GM23248 (cell line): ENCODE measurements at places on chromosomes 16 and 17. TPM values are rescaled to one million over a fixed set of nuclear protein-coding genes. Genes with fewer than 3 reads are reported as not detected.

DNA sequence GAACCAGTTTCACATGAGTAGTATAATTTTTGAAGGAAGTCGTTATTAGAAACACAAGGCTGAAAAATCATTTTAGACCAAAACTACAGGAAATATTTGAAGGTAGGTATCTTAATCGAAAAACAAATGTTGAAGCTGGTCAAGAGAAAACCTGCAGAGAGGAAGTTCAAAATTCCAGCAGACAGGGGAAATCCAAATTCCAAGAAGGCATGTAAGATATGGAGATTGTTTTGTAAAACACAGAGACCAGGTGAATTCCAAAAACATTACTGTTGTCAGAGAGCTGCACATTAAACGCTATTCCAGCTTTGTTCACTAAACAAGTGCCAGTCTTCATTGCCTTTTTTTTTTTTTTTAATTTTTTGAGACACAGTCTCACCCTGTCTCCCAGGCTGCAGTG, 38.4 kb downstream of the ADAMTS18 start:
- no peak for DNase-seq

GRCh38 chr17:50658616-50659015, 23.9 kb downstream of the ABCC3 start:
- no peak for DNase-seq

DNA sequence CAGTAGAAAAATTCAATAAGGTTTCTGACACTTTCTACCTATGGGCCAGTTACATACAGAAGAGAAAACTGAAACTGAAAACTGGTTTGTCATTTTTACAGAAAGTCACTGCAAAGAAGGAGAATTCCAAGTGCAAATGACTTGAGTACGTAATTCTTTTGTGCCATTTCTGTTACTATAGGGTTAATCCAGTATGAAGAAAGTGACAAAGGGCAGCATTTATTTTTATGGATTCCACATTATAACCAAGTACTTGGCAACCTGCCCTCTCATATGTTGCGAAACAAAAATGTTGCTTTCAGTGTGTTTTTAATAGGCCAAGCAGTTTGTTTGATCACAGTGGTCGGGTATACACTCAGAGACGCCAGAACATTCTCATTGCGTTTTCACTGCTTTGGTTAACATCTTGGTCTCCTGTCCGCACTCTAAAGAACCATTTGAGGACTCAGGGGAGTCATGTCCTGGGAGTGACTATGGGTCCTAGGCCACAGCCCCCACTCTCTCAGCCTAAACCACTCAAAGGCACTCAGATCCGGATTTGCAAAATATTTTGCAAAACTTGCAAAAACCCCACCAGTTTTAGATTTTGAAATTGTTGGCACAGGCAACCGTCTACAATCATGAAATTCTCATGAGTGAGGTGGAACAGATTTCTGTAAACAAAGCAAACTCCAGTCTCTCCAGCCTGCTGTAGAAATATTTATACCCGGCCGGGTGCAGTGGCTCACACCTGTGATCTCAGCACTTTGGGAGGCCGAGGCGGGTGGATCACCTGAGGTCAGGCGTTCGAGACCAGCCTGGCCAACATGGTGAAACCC, 15.4 kb upstream of the HELZ start:
- DNase-seq: peak; percentile 74

- DNase-seq: no peak
Observed at GRCh38 chr16:19228052-19228451, 57.5 kb upstream of the CLEC19A start.

DNA sequence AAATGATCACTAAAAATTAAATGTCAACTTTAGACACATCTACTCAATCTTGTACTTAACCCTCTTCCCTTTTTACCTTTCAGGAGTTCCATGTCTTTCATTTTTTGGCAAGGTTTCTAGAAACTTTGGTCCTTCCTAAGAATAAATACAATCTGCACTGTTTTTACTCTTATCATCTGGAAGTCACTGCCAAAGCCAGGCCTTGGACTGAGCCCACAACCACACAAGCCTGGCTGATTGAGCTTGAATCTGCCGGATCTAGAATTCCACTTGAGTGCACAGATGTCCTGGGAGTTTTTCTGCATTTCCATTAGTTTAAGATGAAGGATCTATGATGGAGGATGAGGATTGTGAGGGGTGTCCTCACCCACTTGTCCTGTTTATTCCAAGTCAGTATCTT, 126.1 kb downstream of the VPS53 start:
- DNase-seq: no peak

The C16orf89 gene
- total RNA-seq: not detected in 2 replicates

DNA sequence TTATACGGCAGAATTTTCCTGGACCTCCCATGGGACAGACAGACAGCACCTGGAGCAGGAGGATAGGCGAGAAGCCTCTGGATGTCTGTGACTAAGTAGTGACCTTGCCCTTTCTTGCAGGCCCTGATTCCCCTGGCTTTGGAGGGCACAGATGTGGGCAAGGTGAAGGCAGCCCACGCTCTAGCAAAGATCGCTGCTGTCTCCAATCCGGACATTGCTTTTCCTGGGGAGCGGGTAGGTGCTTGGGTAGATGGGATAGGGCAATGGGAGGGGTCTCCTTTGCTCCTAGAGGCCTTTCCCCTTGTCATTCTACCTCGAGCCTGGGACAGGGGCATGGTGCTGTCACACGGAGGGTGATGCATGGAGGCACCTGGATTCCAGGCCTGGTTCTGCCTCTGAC, 17.3 kb downstream of the SLC35G3 start:
- DNase-seq: no peak

DNA sequence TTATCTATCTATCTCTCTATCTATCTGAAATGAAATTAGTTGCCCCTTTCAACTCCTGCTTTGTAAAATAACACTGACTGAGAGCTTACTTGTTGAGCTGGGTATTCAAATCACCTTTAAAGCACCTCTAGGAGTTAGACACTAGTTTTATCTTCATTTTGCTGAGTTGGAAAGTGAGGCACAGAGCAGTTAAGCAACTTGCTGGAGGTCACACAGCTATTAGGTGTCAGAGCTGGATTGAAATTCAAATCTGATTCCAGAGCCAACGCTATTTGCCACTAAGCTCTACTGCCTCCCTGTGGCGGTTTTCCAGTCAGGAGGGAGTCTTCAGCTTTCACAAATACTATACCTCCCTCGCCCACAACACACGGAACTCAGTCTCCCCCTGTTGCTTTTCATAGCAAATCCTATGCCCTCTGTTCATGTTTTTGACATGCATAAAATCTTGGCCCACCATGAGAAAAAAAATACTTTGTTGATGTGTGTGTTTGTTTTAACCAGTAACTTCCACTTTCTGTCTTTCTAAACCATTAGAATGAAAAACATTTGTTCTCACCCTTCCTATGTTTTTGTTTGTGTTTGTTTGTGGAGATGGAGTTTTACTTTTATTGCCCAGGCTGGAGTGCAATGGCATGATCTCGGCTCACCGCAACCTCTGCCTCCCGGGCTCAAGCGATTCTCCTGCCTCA, 74.8 kb upstream of the SMURF2 start:
- peak; percentile 69 for DNase-seq

- DNase-seq: no peak
Observed at GRCh38 chr17:41567317-41567716, 4.5 kb downstream of the KRT9 start.

DNA sequence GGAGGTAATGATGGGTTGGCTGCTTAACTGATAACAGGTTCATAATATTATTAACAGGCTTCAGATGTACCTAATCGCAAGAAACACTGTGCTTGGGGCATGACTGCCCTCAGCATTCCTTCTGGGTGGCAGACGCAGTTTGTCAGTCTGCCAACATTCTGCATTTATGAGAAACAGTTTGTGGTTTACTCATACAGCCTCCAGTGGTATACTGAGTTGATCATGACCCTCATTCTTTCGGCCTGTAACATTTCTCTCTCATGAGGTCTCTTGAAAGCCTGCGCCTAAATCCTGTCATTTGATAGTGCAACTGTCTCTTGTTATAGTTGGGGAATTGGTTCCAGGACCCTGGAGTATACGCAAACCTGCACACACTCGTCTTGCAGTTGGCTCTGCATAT, 4.9 kb upstream of the RUSF1 start:
- DNase-seq: peak; percentile 75

DNA sequence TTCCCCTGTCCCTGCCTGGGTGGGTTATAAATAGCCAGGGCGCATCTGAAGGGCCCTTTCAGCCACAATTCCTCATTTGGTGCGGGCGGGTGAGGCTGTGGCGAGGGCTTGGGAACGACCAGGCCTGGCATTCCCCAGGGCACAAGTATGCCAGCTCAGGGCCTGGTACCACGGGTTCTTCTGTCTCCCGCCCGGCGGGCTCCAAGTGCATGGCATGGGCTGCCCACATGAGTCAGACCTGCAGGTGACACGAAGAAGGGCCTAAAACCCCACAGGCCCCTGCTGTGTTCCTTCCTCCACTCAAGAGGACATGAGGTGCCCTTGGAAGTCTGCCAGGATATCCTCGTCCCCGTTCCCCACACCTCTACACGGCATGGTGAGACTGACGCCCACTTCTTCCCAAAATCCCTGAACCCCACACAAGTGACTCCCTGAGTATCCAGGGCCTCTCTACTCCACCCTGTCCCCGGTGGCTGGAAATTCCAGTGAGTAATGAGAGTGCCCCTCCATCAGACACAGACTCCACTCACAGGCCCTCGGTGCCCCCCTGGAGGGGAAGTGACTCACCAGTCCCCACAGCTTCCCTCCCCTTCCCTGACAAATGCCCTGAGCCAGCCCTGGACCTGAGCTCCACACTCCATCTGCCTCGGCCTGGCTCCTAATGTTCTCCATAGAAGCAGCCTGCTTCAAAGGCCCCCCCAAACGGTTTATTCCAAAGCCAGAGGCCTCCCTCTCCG, 68.8 kb downstream of the ABR start:
- peak; percentile 88 for DNase-seq

The UNC13D gene
- under 0.01 and 0.65 TPM in 2 replicates for total RNA-seq

The VAT1L gene
- 6.2 and 7.1 TPM in 2 replicates for total RNA-seq

The NPIPB6 gene
- 0.32 TPM in 1 of 2 replicates, not detected in the other for total RNA-seq

The KRT27 gene
- not detected in 2 replicates for total RNA-seq

DNA sequence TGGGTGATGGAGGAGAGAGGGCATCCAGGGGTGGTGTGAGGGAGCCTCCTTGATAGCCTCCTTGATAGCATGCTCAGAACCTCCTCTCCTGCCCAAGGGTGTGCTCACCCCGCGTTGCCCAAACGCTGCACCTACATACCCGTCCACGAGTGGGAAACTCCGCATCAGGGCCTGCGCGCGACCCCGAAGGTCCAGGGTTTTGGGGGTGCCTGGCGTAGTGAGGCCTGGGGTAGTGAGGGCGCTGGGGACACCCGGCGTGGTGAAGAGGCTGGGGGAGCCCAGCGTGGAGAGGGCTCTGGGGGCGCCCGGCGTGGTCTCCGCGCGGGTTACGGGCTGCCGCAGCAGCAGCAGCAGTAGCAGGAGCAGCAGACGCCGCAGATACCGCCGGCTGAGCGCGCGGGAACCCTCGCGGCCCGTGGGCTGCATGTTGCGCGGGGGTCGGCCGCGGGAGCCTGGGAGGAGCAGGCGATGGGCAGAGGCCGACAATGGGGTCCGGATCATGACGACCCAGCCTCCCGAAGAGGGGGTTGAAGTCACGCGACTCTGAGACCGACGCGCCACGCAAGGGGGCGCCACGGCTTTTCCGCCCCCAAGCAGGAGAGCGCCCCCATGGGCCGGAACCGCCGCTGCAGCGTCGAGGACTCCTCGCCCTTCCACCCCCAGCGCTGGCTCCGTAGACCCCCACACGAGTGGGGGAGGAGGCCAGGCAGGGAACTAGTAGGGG, at the start of gene DPEP3:
Gene DPEP3, minus strand, starts transcription at position 545 of the 724 bp plus-strand sequence. Its CDS starts 119 bp downstream, at position 426.
- no peak for DNase-seq

DNA sequence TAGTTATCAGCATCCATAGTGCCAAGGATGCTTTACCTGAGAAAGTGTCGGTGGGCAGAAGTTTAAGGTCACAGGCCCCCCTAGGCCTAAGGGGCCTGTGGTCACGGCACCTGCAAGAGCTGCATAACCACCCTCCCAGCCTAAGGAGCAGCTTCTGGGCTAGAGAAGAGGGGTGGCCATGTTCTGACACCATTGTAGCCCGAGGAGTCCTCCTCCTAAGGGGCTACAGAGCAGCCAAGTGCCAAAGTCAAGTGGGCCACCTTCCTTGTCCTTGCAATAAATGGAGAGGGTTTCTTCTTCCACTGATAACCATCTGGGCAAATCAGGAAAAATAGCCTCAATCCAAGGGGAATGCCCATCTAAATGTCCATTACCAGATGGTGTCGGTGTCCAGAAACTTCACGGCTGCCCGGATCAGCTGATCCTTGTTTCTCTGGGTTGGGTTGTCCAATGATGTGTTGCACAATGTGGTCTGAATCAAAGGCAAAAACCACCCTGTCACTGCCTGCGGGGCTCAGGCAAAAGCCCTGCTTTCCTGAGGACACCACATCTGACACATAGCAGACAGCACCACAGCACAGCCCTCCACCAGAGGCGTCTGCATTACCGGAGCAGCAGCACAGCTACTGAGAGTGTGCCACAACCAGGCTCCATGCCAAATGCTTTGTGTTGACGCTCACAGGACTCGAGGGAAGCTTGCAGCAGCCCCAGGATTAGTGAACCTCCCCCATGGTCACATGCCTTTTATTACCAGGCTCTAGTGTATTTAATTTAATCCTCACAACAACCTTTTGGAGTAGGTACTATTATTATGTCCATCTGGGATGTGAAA, 12.8 kb downstream of the ATPAF2 start:
- peak; percentile 97 for DNase-seq

- DNase-seq: no peak
Observed at GRCh38 chr17:66925811-66926500, 38.6 kb upstream of the CACNG4 start.

The TEKT5 gene
- not detected in 2 replicates for total RNA-seq

DNA sequence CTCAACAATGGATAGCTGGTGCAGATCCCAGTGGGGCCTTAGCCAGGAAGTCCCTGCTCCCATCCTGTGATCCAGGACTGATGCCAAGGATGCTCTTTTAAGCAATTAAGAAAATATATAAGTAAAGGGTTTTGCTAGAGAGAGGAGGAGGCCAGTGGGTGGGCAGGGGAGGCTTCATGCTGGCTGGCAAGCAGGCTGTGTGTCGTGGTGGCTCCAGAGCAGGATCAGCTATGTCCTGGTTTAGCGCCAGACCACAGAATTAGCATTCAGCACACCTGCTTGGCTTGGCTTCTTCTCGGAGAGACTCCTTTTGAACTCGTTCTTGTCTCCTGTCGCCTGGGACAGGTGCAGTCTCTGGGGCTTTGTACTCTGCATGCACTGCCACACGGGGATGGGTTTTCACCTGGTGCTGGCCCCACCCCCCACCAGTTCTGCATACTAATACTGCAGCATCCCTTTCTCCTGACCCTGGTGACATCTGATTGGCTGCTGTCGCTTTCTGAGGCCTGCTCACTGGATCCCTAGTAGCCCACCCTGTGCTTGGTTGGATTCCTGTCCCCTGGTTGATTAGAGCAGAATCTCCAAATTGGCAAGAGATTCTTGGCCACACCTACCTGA, 66.1 kb downstream of the PLD6 start:
- no peak for DNase-seq
